ENCODE measurements at places on chromosomes 5 and 9.

DNA sequence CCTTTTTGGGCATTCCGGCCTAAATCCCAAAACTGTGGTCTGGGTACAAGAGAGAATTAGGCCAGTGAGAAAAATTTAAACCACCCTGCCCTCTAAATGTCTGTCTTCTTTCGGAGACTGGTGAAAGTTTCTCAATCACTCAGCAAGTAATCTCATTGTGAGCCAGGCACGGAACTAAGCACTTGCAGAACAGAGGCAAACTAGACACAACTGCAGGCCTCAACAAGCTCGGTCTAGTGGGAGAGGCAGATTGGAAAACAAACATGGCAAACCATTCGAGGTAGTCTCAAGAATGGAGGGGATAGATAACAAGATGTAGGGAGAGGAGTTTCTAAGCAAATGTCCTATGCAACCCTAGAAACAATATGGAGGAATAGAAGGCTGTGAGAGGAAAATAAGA, 8.9 kb upstream of the C5orf58 start:
- DNase-seq: no peak

- DNase-seq: no peak
These were observed 97.5 kb downstream of the ZNF608 start for GRCh38 chr5:124648902-124649467.

- DNase-seq: no peak
These were observed 33.7 kb downstream of the ABITRAM start for GRCh38 chr9:108967916-108968315.

GRCh38 chr9:69192214-69192613, 18.1 kb downstream of the TJP2 start:
- no peak for DNase-seq

GRCh38 chr5:153365547-153365946, 124.9 kb upstream of the GRIA1 start:
- DNase-seq: no peak
